ENCODE measurements at places on chromosomes 3 and 15.

GRCh38 chr3:64828276-64828675, 140.5 kb upstream of the ADAMTS9 start:
- DNase-seq = no peak

GRCh38 chr3:195111319-195111705, 159.6 kb downstream of the XXYLT1 start:
- DNase-seq = no peak

GRCh38 chr3:156209631-156210335, 89.4 kb downstream of the KCNAB1 start:
- no peak for DNase-seq

DNA sequence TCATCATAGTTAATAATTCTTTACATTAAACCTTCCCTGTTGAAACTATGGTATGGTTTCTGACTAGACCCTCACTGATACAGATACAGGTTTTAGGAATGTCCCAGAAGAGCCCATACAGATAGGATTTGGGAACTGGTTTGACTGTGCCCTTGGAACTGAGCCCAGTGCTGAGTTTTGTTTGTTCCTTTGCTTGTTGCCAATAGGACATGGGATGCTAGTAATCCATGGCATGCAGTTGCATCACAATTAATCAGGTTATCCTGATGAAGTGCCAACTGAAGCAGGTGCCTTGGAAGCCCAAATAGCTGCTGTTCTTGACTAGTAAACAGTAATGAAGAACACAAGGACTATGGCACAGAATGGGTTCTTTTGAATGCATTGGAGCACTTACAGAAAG, 230.6 kb downstream of the NEK10 start:
- DNase-seq = no peak

- DNase-seq = no peak
Observed at GRCh38 chr3:154792828-154793227, 287.3 kb upstream of the MME start.

DNA sequence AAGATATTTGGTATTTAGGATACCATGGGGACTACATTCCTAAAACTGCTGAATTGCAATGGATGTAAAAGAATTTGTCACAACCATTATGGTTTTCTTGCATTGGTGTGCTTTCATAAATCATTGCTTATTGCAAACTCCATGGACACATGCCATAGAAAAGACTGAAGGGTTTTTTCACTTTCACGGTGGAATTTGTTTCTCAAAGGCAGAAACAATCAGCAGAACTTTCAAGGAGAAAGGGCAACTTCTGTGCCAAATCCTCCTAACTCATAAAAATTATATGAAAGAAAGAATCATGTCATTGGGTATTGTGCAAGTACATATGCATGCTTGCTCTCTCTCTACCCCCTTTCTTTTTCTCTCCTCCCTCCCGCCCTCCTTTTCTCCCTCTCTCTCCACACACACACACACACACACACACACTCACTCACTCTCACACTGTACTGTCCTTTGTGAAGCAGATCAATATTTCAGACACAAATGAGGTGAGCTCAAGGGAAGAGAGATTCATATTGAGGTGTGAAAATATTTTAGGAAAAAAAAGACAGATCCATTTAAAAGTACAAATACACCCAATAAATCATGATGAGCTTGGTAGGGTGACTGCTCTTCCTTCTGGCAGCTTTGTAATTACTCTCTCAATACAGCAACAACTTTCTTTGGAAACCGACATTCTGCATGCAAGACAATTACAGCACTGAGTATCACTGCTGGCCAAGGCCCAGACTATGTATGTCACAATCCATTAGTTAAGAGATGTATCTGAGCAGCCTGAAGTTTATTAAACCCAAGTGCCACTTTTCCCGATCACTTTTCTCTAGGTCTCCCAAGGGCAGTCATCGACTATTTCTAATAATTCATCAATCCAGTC, 492.6 kb downstream of the TUSC7 start:
- DNase-seq = no peak

DNA sequence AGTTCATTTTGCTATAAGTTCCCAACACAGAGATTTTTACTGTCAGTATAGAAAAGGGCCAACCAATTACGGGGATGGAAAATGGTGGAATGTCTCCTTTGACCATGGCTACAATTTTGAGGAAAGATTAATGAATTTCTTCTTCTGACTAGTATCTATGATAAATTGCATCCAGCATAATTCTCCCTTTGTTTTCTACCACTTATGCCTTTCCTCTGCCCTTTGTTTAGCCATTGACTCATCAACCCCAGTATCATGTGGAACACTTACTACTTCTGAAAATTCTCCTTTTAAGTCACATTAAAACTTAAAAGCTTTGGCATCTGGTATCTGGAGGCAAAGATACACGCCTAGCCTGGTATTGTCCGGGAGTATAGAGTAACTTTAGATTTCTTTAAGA, 92.9 kb upstream of the CADPS start:
- no peak for DNase-seq
